ENCODE measurements at places on chromosomes 7 and 10.

DNA sequence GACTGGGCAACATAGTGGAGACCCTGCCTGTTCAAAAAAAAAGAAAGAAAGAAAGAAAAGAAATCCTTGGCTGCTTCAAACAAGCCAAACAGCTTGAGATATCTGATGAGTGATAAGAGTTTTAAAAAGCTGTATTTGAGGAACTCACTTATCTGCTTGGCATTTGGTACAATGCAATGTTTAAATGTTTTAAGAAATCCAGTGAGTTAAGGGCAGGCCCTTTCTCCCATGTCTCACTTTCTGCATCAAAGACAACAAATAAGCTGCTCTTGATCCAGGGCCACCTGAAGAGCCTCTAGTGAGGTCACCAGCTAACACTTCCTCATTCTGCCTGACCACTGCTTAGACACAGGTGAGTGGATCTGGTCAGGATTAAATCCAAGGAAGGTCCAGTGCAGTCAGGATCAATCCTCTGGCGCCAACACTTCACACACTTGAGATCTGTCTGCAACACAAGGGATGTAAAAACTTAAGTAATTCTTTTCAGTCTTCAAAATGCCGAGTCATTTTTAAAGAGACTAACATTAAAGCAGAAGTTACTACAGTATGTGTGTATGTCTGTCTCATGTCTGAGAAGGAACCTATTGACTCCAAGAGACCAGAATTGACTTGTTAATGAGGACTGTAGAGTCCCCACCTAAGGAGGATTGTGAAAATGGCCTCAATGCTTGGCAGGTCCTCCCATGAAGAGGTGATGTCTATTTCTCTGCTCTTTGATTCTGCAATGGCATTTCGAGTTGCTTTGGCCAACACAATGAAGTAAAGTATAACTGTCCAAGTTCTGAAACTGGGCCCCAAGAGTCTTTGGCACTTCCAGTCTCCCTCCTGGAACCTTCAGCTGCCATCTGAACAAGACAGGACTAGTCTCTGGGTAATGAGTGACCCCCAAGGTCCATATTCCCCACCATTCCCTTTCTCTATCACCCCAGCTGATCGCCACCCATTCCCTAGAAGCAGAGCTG, 43.1 kb downstream of the CREB3L2 start:
- DNase-seq = no peak

DNA sequence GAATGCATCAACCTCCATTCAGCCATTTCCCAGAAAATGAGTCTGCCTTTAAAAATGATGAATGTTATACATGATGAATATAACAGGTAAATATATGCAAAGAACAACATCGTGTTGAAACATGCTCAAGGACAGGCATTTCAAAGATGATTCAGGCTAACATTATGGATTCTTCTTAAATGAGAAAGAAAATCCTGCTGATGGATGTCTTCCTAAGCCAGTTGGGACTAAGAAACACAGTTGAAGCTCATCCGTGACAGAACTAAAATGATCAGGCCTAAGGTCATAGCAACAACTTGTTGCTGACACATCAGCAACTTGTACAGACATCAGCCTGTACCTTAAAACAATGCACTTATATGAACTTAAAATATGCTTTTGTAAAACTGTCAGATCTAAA, 267.9 kb downstream of the MAGI2 start:
- no peak for DNase-seq

DNA sequence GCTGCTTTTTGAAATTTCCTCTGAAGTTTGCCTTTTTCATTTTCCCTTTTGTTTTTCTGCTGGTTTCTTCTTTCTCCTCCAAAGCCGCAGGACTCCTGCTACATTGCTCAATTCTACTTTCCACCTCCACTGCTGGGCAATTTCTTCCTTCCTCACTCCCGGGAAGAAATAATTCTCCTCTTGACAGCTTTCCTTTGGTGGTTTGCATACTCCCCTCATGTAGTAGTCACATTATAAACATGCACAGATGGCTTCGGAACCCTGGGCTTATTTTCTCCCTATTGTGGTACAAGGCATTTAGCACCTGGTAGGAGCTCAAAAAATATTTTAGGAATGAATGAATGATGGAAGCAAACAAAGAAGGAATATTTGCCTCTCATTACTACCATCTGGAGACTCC, 977.2 kb downstream of the LRMDA start:
- DNase-seq = no peak

- DNase-seq = no peak
Measured at GRCh38 chr10:3385487-3385886, 212.9 kb upstream of the PITRM1 start.

DNA sequence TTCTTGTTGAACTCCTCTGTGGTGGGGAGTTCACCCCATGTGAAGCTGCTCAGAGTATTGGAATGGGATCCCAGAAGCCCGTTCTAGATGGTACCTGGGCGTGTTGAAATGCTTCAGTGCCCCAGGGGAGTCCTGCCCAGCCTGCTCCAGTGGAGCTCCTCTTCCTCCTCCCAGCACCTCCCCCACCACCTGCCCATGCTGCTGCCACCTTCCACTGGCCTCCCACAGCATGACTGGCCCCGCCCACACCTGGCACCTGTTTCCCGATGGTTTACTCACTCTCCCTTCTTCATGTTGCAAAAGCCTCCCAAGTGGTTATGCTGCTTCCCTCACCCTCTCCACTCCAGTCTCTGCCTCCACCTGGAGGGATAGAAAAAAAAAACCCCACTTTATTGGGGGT, 32.2 kb upstream of the PCBD1 start:
- no peak for DNase-seq

GRCh38 chr10:88852327-88852726, 683 bp upstream of the ANKRD22 start:
- DNase-seq = no peak

GRCh38 chr7:122831436-122831835, 54.8 kb downstream of the CADPS2 start:
- DNase-seq = no peak

DNA sequence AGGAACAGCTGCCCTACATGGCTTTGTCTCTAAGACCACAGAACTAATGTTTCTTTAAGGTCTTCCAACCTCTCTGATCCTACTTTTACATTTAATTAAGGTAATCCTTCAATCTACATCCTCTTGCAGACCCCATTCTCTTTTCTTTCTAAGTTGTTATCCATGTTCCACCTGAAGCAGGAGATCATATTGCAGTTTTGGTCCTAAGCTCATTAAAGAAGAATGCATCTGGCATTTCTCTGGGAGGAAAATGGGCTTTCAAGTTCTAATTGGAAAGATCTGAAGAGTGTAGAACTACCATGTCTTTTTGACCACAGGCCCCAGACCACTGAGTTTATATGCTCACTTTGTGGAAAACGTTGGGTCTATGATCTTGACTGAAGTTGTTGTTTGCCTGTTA, 111.2 kb downstream of the SEM1 start:
- no peak for DNase-seq
